ENCODE measurements at places on chromosomes 16 and 17.

- DNase-seq, result no peak
Observed at GRCh38 chr16:30949650-30950515, 1.0 kb downstream of the ORAI3 start.

DNA sequence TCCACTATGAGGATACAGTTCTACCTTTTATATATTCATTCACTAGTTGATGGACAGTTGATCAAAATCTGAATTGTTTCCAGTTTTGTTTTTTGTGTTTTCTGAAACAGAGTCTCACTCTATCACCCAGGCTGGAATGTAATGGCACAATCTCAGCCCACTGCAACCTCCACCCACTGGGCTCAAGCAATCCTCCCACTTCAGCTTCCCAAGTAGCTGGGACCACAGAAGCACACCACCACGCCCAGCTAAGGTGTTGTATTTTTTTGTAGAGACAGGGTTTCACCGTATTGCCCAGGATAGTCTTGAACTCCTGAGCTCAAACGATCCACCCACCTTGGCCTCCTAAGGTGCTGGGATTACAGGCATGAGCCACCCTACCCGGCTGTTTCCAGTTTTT, 21.0 kb downstream of the LSM12 start:
- no peak for DNase-seq

GRCh38 chr17:53249036-53249435, 573.7 kb upstream of the KIF2B start:
- DNase-seq, result no peak

GRCh38 chr17:3574231-3574630, 16.6 kb upstream of the TRPV3 start:
- DNase-seq, result no peak

- no peak for DNase-seq
Observed at GRCh38 chr17:54967621-54968261, 713 bp downstream of the COX11 start.

- DNase-seq, result no peak
Observed at GRCh38 chr17:49468811-49469385, 26.2 kb upstream of the NGFR start.

DNA sequence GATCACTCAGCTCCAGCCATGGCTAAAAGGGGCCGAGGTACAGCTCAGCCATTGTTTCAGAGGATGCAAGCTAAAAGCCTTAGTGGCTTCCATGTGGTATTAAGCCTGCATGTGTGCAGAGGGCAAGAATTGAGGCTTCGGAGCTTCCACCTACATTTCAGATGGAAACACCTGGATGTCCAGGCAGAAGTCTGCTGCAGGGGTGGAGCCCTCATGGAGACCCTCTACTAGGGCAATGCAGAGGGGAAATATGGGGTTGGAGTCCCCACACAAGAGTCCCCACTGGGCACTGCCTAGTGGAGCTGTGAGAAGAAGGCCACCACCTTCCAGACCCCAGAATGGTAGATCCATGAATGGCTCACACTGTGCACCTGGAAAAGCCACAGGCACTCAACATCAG, 14.7 kb upstream of the PSMD11 start:
- DNase-seq, result no peak

DNA sequence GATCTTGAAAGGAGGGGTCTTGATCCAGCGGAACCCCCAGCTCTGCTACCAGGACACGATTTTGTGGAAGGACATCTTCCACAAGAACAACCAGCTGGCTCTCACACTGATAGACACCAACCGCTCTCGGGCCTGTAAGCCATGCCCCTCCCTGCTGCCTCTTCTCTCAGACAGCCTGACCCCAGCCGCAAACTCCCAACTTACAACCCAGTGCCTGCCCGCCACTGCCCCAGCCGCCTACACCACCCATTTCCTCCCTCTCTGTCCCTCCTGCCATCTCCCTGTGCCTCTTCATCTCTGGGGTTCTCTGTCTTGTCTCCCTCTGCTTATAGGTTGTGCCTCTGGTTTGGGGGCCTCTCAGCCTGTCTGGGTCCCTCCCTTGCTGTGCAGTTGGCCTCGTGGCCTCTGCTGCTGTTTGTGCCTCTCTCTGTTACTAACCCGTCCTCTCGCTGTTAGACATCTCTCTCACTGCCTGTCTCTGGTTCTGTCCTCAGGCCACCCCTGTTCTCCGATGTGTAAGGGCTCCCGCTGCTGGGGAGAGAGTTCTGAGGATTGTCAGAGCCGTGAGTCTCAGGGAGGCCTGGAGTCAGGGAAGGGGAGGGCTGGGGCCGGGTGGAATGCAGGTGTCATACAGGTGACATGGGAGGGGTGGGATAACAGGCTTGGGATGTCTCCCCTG, 9.6 kb downstream of the ERBB2 start:
- DNase-seq, result no peak
